ENCODE measurements at places on chromosomes 4 and X. TPM values are rescaled to one million over a fixed set of nuclear protein-coding genes. Genes with fewer than 3 reads are reported as not detected.

- H3K36me3 ChIP-seq = no peaks in the 10 kb centered on the region
- H3K4me1 ChIP-seq = no peaks in the 10 kb centered on the region
- H3K4me3 ChIP-seq = no peak overlapping the region
Observed at GRCh38 chr4:78432896-78433295, 118.7 kb upstream of the ANXA3 start.

DNA sequence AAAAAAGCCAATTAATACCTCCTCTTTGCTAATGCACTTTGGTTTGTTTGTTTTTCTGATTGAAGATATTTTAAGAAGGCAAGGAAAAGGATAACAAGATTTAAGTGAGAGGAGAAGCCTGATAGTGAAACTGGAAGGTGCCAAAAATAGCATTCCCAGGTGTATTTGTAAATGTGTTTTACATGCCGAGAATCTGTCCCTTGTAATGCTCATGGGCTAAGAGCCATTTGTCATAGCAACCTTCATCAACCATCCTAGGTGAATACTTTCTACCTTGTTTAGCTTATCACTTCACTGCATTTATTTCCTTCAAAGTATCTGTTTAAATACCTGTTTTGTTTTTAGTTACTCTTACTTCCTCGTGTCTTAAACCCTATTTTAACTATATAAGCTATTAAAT lies 127.8 kb downstream of the KCTD8 start:
- no peaks in the 10 kb centered on the region for H3K36me3 ChIP-seq
- H3K27ac ChIP-seq = no peak overlapping the region
- H3K4me3 ChIP-seq = no peak overlapping the region
- DNase-seq = no peak

- no peaks in the 10 kb centered on the region for H3K27me3 ChIP-seq
- peak; percentile 65 for DNase-seq
- peak within 1 kb of the TSS; percentile 57 for H3K4me3 ChIP-seq
- H3K27ac ChIP-seq = peak within 1 kb of the TSS; percentile 81
Observed at GRCh38 chrX:44343412-44344141, at the start of gene EFHC2. Gene EFHC2 (minus strand): TSS chrX:44343672. CDS start chrX:44343588, 84 bp downstream.

- no peaks in the 10 kb centered on the region for H3K27me3 ChIP-seq
- no peak overlapping the region for H3K27ac ChIP-seq
- H3K4me1 ChIP-seq = no peaks in the 10 kb centered on the region
Observed at GRCh38 chr4:52576961-52577623, 82.0 kb downstream of the USP46 start.

DNA sequence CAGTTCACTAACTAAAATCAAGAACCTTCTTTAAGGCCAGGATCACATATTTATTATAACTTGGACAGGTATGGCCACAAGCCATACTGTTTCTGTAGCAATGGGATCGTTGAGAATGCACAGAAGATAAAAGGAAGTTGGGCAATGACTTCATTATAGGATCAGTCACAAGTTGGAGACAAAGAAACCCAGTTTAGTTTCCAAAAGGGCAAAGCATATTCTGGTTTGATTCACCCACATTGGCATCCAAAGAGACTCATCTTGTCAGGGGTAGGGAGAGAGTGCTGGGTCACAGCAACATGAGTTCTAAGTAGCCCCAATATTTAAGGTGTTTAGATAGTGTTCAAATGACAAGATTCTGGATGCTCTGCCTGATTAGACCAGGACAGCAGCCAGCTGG lies 317.1 kb upstream of the GALNT7 start:
- no peak overlapping the region for H3K27ac ChIP-seq
- H3K4me3 ChIP-seq = no peak overlapping the region
- H3K27me3 ChIP-seq = no peaks in the 10 kb centered on the region
- no peaks in the 10 kb centered on the region for H3K4me1 ChIP-seq

GRCh38 chrX:153981771-153982533 lies 9.4 kb downstream of the TMEM187 start:
- H3K36me3 ChIP-seq = no peaks in the 10 kb centered on the region
- H3K4me3 ChIP-seq = peak overlapping the region; percentile 19
- H3K4me1 ChIP-seq = peaks cover 56% of the 10 kb centered on the region

DNA sequence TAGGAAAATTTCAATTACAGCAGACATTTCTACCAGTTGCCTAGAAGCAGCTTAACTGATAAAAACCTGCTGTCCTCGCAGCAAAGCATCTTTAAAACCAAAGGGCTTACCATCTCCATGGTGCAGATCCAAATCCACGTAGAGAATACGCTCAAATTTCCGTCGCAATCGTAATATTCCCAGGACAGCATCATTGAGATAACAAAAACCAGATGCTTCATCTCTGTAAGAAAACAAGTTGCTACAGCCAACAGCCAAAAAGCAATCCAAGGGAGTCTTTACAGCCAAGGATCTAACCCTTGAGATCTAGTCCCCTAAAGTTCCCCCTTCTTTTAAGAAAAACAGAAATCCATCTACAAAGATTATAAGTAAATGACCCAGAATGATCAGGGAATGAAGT lies 77.6 kb downstream of the HDAC8 start:
- no peaks in the 10 kb centered on the region for H3K27me3 ChIP-seq
- no peaks in the 10 kb centered on the region for H3K4me1 ChIP-seq
- no peak overlapping the region for H3K27ac ChIP-seq
- H3K4me3 ChIP-seq = no peak overlapping the region

GRCh38 chrX:121160987-121161386 lies 113.6 kb downstream of the GLUD2 start:
- no peak overlapping the region for H3K4me3 ChIP-seq
- H3K36me3 ChIP-seq = no peaks in the 10 kb centered on the region
- DNase-seq = no peak
- H3K27ac ChIP-seq = no peak overlapping the region
- no peaks in the 10 kb centered on the region for H3K27me3 ChIP-seq

Gene REELD1
- total RNA-seq = 0.42 TPM

Gene STEEP1
- total RNA-seq = 22.1 TPM

- DNase-seq = no peak
- no peaks in the 10 kb centered on the region for H3K27me3 ChIP-seq
- H3K4me3 ChIP-seq = no peak overlapping the region
- H3K4me1 ChIP-seq = no peaks in the 10 kb centered on the region
- H3K27ac ChIP-seq = no peak overlapping the region
Observed at GRCh38 chr4:36900446-36900987, 344.0 kb upstream of the NWD2 start.

GRCh38 chr4:110188113-110188512 lies 10.3 kb downstream of the ELOVL6 start:
- no peak overlapping the region for H3K27ac ChIP-seq
- H3K27me3 ChIP-seq = no peaks in the 10 kb centered on the region
- H3K4me3 ChIP-seq = no peak overlapping the region
- no peaks in the 10 kb centered on the region for H3K36me3 ChIP-seq

Gene ZBTB49
- 18.5 TPM for total RNA-seq

GRCh38 chr4:169899295-169899694 lies 126.9 kb downstream of the MFAP3L start:
- no peak overlapping the region for H3K27ac ChIP-seq
- H3K27me3 ChIP-seq = no peaks in the 10 kb centered on the region
- DNase-seq = no peak
- no peaks in the 10 kb centered on the region for H3K36me3 ChIP-seq
- no peak overlapping the region for H3K4me3 ChIP-seq

Gene POU4F2
- not detected for total RNA-seq

- no peak overlapping the region for H3K27ac ChIP-seq
- no peaks in the 10 kb centered on the region for H3K36me3 ChIP-seq
- no peaks in the 10 kb centered on the region for H3K4me1 ChIP-seq
- DNase-seq = no peak
- H3K27me3 ChIP-seq = no peaks in the 10 kb centered on the region
Observed at GRCh38 chr4:93169966-93170365, 658.6 kb upstream of the ATOH1 start.

DNA sequence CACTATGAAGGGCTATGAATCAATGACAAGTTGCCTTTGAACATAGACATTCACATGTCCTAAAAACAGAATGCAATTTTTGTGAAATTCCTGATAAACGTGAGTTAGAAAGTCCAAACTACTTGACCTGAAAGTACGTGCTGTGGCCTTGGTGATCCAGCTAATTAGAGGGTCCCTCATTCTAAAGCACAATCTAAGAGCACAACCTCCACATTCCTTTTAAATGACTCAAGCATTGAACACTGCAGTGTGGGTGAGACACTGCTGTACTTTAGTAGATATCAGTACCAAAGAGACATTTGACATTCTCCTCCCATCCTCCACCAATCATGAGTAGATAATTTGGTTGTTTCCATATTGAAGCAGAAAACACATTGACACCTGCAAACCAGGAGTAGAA lies 73.5 kb downstream of the FAM47B start:
- H3K4me1 ChIP-seq = no peaks in the 10 kb centered on the region
- H3K36me3 ChIP-seq = no peaks in the 10 kb centered on the region
- H3K27ac ChIP-seq = no peak overlapping the region
- no peaks in the 10 kb centered on the region for H3K27me3 ChIP-seq

Gene TMEM33
- 41.7 TPM for total RNA-seq

Gene MAPK10
- total RNA-seq = not detected

- H3K4me3 ChIP-seq = peak within 1 kb of the TSS; percentile 84
- H3K27ac ChIP-seq = peak within 1 kb of the TSS; percentile 98
- peaks cover 4% of the 10 kb centered on the region for H3K36me3 ChIP-seq
- no peaks in the 10 kb centered on the region for H3K27me3 ChIP-seq
- H3K4me1 ChIP-seq = peaks cover 28% of the 10 kb centered on the region
Observed at GRCh38 chrX:41333744-41334362, at the start of gene DDX3X. Gene DDX3X (plus strand): TSS chrX:41334162. CDS start chrX:41334253, 91 bp downstream.

- no peaks in the 10 kb centered on the region for H3K27me3 ChIP-seq
- H3K27ac ChIP-seq = peak overlapping the region; percentile 60
- no peaks in the 10 kb centered on the region for H3K36me3 ChIP-seq
- DNase-seq = no peak
- H3K4me1 ChIP-seq = peaks cover 8% of the 10 kb centered on the region
Observed at GRCh38 chrX:21838937-21839333, 482 bp upstream of the MBTPS2 start.

DNA sequence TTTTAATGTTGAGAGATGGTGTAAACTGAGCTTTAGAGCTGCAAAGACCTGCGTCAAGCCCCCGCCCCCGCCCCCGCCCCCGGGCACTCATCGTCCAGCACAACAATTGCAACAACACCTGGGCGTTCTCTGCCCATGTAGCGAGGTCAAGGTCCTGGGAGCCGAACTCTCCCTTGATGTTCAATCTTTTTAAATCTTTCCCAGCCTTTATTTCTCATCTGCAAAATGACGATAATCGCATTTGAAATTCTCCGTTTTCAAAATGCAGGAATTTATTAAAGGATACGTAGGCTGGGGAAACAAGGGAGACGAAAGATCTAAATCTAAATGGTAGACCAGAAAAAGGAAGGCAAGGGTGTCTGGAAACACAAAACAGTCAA lies 648 bp upstream of the MSMO1 start:
- no peak for DNase-seq
- peaks cover 45% of the 10 kb centered on the region for H3K4me1 ChIP-seq
- no peaks in the 10 kb centered on the region for H3K36me3 ChIP-seq
- no peaks in the 10 kb centered on the region for H3K27me3 ChIP-seq
- H3K27ac ChIP-seq = peak overlapping the region; percentile 74

DNA sequence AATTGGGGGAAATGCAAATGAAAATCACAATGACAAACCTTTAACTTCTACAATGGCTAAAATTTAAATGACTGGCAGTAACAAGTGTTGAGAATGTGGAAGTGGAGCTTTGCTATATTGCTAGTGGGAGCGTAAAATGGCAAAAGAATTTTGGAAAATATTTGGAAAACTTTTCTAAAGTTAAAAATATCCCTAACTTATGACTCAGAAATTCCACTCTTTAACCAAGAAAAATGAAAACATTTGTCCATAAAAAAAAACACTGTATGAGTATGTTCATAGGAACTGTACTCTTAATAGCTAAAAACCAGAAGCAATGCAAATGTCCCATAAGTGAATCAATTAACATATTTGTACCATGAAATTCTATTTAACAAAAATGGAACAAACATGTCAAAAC lies 3.6 kb downstream of the TBCK start:
- H3K27ac ChIP-seq = no peak overlapping the region
- H3K36me3 ChIP-seq = no peaks in the 10 kb centered on the region
- H3K27me3 ChIP-seq = no peaks in the 10 kb centered on the region
- H3K4me1 ChIP-seq = peaks cover 16% of the 10 kb centered on the region
- DNase-seq = no peak
- H3K4me3 ChIP-seq = no peak overlapping the region

- no peak for DNase-seq
- H3K27ac ChIP-seq = no peak overlapping the region
- peaks cover 16% of the 10 kb centered on the region for H3K4me1 ChIP-seq
- no peaks in the 10 kb centered on the region for H3K36me3 ChIP-seq
Observed at GRCh38 chr4:78616046-78616498, 64.5 kb downstream of the ANXA3 start.

Gene MYOZ2
- total RNA-seq = not detected

DNA sequence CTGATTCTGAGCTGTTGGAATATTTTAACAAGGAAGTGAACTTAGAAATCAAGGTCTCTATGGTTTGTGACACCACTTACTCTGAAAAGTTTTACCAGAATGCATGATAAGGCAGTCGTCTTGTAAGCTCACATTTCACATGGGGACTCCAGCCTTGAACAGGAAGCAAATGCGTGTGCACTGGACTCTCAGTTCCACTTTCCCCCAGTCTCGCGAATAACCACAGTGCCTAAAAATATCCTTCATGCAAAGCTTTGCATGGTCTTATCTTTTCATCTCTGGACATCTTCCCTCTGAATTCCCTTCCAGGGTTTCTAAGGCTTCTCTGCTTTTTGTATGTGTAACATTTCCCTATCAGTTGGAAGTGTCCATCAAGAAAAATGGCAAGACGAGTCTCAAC lies 581.8 kb downstream of the NLGN4X start:
- no peak for DNase-seq
- H3K27ac ChIP-seq = no peak overlapping the region
- no peaks in the 10 kb centered on the region for H3K36me3 ChIP-seq
- no peak overlapping the region for H3K4me3 ChIP-seq
- H3K4me1 ChIP-seq = no peaks in the 10 kb centered on the region

Gene LRCH2
- total RNA-seq = not detected

GRCh38 chrX:152831391-152831790 lies 528 bp downstream of the NSDHL start:
- DNase-seq = no peak
- H3K27ac ChIP-seq = peak overlapping the region; percentile 62
- peak overlapping the region; percentile 70 for H3K4me3 ChIP-seq
- H3K27me3 ChIP-seq = no peaks in the 10 kb centered on the region

Gene CXCL3
- total RNA-seq = not detected

Gene LRIT3
- 0.33 TPM for total RNA-seq

DNA sequence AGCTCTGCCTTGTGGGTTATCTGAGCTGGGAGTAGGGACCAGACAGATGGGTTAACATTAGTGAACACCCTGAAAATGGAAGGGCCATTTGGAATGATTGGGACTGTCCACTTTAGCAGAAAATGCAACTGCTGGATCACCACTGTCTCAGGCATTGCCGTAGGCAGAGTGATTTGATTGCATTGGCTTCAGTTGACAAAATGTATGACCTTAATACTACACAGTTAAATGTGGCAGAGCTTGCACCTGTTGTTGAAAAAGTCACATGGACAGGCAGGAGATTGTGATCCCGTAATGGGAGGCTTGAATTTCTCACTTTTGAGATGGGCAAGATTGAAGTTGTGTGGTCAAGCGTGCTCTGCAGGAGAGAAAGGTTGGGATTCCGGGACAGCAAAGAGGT lies 166.5 kb upstream of the PUDP start:
- no peak overlapping the region for H3K4me3 ChIP-seq
- no peaks in the 10 kb centered on the region for H3K4me1 ChIP-seq
- no peaks in the 10 kb centered on the region for H3K36me3 ChIP-seq
- no peaks in the 10 kb centered on the region for H3K27me3 ChIP-seq
- no peak overlapping the region for H3K27ac ChIP-seq
- DNase-seq = no peak
